ENCODE measurements at places on chromosomes 7 and 10.

DNA sequence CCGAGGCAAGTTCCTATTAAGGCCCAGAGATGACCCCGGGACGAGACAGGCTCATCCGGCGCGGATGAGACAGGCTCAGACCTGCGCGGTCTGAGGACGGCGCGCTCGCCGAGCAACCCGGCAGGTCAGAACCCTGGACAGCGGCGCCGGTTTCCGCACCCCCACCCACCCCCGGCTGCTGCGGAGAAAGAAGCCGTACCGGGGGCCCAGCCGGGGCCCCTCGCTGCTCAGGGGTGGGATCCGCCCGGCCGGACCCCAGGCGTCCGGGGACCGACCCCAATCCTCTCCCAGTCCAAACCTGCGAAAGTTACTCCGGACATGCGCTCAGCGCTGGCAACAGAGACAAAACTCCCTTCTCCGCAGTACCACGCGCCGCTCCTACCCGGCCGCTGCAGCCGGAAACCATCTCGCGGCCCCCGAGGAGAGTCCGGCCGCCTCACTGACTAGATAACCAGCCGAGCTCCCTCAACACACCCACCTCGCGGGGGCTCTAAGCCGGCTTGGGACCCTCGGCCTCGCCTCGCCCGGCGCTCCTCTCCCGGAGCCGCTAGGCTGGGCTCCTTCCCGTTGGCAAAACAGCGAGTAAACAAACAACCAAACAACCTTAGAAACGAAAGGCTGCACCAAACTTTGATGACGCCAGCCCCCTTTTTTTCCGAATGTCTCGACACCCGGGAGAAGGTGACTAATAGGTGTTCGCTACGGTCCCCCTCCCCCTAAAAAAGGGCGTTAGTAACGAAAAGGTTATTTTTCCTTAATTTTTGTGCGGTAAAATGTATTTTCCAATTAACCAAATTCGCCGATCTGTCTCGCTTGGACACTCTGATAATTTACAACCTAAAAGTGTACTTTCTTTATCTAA is 2.3 kb upstream of the DRGX start:
- DNase-seq = no peak

GRCh38 chr7:152025937-152026890 is 740 bp downstream of the GALNT11 start:
- no peak for DNase-seq

- peak; percentile 45 for DNase-seq
Observed at GRCh38 chr10:28087661-28088351, 88.9 kb upstream of the ODAD2 start.

DNA sequence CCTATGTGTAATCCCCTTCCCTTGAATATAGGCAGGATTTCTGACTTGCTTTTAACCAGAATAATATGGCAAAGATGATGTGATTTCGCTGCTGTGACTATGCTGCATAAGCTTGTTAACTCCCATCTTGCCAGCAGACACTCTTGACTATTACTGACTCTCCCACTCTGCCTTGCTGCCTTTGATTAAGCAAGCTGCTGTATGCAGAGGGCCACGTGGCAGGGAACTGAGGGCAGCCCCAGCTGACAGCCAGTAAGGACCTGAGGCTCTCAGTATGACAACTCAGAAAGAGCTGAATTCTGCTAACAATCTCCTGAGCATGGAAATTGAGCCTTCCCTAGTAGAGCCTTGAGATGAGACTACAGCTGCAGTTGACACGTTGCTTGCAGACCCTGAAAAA is 279.4 kb upstream of the CACNA2D1 start:
- DNase-seq = no peak

DNA sequence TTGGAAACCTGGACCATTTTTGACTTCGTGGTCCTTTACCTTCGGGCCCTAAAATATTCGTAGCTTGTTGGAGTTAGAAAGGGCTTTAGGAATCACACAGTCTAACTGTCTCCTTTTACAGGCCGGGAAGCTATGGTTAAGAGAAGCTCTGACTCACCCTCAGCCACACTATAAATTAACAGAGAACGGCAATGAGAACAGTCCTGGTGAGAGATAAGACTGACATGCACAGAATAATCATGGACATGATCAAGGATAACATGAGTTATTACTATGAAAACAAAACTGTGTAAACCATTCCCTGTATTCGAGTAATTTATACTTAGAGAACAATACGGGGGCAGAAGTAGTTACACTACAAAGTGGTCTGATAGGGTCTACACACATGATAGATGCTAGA is 162.5 kb upstream of the MALRD1 start:
- peak; percentile 7 for DNase-seq

DNA sequence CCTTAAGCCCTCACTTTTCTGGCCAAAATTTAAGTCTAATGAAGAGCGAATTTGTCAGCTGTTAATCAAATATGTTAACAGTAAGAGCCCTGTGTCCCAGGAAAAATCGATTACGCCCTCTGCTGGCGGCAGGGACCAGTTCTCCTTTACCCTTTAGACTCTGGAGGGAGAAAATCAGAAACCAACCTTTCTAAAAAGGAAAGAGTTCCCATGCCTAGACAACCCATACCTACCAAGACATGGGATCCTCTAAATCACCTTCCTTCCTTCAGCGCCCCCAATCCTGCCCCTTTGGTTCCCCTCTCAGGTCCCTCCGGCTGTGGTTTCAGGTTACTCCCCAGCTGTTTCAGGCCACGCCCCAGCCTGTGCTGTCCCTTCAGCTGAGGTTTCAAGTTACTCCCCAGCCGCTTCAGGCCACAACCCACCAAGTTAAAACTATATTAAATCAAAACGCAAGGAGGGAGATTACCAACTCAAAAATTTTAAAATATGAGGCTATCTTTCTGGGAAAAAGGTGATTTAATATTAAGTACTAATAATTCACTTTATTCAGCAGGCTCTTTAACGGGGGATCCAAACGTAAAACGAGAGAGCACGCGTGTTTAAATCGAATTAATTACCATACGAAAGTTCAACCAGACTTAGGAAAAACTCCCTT is 1.4 kb upstream of the AKR1B15 start:
- no peak for DNase-seq
